ENCODE measurements at places on chromosomes 5 and 9. TPM values are rescaled to one million over a fixed set of nuclear protein-coding genes. Genes with fewer than 3 reads are reported as not detected.

DNA sequence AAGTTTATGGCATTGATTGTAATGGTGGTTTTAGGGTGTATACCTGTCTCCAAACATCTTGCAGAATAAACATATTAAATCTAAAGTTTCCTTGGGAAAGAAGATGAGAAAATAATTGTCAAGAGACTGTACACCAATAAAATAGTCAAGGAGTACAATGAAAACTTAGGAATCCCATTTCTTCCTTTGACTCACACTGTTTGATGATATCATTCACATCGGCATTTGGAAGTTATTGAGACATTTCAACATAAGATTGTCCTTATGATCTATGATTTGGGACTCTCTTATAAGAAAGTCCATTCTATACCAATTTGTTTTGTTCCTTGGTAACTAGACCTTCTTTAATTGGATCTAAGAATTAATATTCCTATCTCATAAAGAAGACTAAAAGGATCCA is 482.7 kb downstream of the RAB3C start:
- DNase-seq: no peak

DNA sequence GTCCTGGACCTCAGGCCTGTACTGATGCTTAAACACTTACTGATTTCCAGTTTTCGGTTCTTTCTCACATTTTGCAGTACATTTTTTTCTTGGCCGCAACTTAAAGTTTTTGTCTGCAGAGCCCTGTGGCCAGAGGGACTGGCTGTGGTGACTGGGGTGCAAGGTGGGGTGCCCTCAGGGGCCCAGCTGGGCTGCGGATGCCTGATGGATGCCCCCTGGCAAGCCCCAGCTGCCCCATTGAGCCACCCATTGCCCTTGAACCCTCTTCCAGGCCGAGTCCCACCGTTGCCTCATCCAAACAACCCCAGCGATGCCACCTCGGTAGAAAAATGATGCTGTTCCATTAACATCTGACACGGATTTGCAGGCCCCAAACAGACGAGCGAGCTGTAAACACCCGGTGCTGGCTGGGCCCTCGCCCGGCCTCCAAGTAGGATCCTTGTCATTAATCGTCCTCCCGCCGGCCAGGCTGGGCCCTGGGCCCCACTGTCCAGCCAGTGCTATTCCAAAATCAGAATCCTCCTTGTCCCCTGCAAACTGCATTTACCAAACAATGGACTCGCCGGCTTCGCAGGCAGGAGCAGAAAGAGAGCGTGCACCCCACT is 107.9 kb downstream of the PHF2 start:
- DNase-seq: peak; percentile 6

- no peak for DNase-seq
Measured at GRCh38 chr5:33736510-33736909, 155.3 kb downstream of the ADAMTS12 start.

GRCh38 chr5:100479079-100479688 is 56.0 kb upstream of the FAM174A start:
- no peak for DNase-seq

DNA sequence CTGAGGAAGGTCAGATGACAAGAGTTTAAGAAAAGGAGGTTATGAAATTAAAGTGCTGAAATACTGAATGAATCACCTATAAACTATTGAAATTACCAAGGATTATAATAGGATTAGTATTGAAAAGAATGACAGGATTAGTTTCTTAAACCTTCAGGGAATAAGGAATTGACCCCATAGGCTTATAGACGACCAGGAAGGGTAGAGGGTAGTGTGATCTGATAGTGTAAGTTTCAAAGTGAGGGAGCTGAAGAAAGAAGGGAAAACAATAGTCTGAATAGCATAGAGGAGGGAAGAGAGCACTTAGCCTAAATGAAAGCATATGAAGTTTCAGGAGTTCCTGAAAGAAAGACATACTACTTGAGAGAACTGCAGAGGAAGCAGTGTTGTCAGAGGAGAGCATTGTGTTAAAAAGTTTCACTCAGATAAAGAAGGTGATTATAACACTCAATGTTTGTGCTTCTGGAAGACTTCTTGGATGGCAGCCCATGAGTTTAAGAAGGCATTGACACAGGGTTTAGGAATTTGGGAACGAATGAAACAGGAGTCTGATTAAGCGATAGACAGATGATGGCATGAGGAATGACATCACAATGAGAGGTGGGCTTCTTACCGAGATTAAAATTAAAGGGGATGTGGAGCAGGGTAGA is 557.9 kb upstream of the GRAMD2B start:
- no peak for DNase-seq

- no peak for DNase-seq
Measured at GRCh38 chr5:54754420-54754819, 231.0 kb downstream of the ESM1 start.

DNA sequence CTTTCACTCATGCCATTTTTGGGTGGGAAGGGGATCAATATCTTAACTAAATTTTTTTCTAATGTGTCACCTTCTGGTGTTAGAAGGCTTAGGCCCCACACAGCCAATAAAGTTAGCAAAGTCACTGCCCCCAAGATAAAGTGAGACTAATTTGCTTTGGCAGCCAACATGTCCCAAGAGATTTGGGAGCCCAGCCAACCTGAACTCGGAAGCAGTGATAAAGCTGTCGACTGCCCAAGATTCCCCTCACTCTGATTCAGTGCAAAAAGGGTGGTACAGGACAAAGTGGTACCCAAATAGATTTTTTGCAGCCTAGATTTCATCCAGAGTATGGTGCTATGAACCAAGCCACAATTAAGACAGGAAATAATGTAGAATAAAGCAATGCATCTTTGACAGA is 572.5 kb upstream of the ARRDC3 start:
- DNase-seq: no peak

DNA sequence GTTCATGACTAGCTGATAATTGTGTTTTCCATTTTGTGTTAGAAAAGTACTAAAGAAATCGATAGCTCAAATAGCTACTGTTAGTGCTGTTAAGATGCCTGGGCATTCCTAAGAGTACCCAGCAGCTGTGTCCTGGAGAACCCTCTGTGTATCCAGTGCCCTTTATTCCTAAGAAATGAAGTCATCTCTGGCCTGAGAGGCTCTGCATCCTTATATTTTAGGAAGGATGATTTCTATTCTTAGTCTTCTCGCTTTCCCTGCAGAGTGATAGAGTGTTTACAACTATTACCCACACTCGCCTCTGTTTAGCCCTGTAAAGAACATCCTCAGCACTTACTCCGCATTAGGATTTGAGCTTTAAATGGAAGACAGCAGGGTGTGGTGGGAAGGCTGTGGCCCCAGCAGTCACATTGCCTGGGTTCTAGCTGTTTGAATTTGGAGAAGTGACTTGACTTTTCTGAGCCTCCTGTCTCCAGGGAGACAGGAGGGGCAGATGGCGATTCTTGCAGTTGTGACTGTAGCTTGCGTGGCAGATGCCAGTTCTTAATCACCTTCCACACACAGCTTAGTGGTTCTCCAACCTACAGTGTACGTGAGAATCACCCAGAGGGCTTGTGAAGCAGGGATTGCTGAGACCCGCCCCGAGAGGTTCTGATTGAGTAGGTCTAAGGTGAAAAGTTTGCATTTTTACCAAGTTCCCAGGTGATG is 177.2 kb upstream of the PITX1 start:
- DNase-seq: no peak

- no peak for DNase-seq
Measured at GRCh38 chr9:124841075-124841821, 12.0 kb upstream of the WDR38 start.

- DNase-seq: no peak
Measured at GRCh38 chr9:93010056-93010455, 48.4 kb upstream of the SUSD3 start.

GRCh38 chr9:6410633-6411032 is 2.4 kb upstream of the UHRF2 start:
- no peak for DNase-seq

DNA sequence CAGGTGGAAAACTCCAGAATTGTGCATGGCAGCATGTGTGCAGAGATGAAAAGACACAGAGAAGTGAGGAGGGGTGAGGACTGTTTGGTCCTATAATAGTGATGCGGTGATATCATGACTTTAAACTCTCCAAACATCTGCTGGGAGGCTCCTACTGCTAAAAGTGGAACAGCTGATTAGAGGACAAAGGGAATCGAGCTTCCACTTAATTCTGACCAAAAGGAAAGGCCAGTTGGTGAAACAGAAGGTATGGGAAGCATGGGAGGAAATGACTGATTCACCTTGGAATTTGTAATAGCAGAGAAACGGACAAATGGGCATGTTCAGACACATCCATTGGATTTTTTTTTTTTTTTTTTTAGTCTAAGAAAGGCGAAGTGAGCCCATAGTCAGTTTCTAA is 67.5 kb upstream of the MAMDC2 start:
- DNase-seq: no peak

GRCh38 chr9:124779368-124780059 is 2.6 kb downstream of the OLFML2A start:
- no peak for DNase-seq

DNA sequence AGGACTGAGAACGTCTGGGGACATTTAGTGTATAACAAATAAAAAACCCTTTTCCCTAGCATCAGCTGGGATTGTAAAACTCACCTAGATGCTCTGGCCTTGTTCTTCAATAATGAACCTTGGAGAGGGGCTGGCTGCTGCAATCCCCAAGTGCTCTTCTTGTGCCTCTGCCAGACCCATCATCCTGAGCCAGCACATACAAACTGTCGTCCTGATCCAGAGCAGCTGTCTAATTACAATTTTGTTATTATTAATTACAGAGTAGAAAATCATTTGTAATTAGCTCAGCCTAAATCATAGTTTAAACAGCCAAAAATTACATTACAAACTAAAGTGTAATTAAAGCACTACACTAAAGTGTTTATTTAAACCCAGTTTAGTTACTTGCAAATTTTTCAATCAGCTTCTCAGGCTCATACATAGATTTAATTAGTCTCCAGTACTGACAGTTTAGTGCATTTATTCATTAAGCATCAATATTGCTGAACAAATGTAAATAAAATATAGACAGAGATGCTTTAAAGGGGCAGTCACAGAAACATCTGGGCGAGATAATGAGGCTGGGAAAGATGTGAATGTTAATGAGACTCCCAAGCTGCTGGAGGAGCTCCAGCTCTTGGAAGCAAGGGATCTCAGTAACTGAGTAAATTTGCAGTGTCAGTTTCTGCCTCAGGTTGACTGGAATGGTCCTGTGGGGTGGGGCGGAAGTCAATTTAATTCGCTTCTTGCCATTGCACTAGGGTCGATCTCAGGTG is 632.3 kb upstream of the TLE4 start:
- DNase-seq: no peak

GRCh38 chr9:89021154-89021803 is 30.0 kb downstream of the S1PR3 start:
- no peak for DNase-seq

DNA sequence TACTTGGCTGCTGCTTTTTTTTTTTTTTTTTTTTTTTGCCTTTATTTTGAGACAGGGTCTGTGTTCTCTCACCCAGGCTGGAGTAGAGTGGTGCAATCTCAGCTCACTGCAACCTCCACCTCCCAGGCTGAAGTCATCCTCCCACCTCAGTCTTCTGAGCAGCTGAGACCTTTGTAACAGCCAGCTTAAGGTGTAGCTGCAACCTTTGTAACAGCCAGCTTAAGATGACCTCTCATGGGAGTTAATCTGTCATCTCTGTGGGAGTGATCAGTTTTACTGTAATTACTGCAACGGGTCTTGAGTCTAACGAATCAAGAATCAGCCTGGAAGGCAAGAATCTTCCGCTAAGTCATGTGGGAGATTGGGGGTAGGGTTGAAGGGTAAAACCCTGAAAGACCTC is 31.6 kb upstream of the SNX2 start:
- no peak for DNase-seq

GRCh38 chr5:34692786-34693185 is 36.7 kb downstream of the RAI14 start:
- no peak for DNase-seq

DNA sequence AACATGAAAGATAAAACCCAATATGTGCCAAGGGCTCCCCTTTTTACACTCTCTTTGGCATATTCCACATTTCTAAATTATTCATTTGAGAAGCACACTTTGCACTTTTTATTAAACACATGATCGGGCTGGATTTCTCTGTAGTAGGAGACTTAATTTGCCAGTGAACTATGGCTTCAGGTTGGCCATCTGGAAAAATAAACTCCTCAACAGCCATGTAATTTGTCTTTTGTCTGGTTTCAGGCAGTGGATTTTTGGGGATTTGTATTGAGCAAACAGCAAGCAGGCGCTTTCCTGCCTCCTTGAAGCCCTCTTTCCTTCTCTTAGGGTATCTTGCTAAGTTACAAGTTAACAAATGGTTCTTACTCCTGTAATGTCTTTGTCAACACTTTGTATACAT is 73.0 kb upstream of the DMRTA1 start:
- no peak for DNase-seq

- no peak for DNase-seq
Measured at GRCh38 chr5:108810717-108811116, 63.0 kb downstream of the FER start.

- no peak for DNase-seq
Measured at GRCh38 chr5:161925960-161926359, 78.0 kb downstream of the GABRA1 start.

GRCh38 chr5:175517824-175518450 is 39.6 kb downstream of the SFXN1 start:
- DNase-seq: no peak

DNA sequence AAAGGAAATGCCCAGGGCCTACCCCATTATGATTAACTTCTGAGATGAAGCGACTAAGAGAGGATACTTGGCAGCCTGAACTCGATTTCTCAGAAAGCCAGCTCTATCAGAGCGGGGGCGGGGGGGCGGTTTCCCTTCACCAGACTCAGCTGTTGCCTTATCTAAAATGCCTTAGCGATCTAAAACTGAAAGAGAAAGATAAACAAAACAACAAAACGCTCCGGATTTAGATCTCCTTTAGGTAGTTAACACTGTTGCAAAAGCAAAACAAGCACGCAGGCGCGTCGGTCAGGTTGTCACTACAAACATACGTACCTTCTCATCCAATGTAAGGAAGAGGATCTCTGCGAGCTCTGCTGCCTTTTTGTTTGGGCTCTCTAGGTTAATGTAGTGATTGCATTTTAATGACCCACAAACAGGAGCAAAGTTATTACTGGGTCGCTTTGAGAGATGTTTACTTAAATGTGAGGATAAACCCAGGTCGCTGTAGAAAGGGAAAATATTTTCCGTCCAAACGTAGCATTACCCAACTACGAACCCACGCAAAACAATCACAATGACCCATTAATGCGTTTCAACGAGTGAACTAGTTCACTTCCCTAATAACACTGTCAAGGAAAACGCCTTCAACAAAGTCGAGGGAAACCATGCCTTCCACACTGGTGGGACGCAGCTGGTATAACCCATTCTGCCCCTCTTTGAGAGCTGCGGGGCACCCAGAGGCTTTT is 982 bp downstream of the EPB41L4A start:
- no peak for DNase-seq

- no peak for DNase-seq
Measured at GRCh38 chr5:71943874-71944273, 163.4 kb upstream of the MAP1B start.

Gene CNTRL
- total RNA-seq: 18.2 TPM

Gene SLC28A3
- total RNA-seq: 0.55 TPM

Gene NREP
- 460 TPM for total RNA-seq

Gene CCDC152
- total RNA-seq: 0.17 TPM

Gene HTR1A
- total RNA-seq: not detected

Gene NEURL1B
- 4.0 TPM for total RNA-seq

Gene UBAC1
- 31.4 TPM for total RNA-seq

Gene PTGES
- 0.19 TPM for total RNA-seq

Gene KIF24
- total RNA-seq: 9.1 TPM

Gene HRCT1
- total RNA-seq: not detected

Gene PCDHB8
- 2.8 TPM for total RNA-seq
